ENCODE measurements at places on chromosomes 16 and 17.
A peak's percentile ranks its signal among the peaks of the same experiment; 100 is the strongest.

DNA sequence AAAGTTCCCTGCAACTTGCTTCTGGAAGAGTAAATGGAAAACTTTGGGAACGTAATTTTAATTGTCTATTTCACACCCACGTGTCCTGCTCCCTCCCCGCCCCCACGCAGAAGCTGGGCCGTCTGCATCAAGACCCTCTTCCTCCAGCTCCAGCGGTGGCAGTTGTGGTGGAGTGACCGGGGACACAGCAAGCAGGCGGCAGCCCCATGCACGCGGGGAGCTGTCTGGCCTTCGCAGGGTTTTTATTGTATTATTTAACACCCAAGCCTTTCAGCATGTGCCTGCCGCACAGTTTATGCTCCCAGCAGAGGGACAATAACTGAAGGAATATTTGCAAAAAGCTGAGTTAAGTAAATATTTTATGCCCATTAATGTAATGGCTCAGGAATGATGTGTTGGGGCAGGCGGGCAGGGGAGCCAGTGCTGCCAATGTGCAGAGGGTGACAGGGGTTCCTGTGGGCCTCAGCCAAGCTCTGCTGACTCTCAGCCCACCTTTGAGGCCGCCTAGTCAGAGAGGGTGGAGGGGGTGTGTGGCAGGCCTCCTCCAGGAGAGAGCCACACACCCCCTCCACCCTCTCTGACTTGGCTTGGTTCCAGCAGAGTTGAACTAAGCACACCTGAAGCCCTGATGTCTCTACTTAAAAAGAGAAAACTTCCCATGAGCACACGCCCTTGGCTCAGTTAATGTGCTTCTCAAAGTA is 32.4 kb upstream of the ENPP7 start:
- no peak for DNase-seq

- no peak for DNase-seq
Measured at GRCh38 chr16:77993111-77993985, 29.0 kb upstream of the CLEC3A start.

- no peak for DNase-seq
Measured at GRCh38 chr17:48513097-48513496, 17.7 kb downstream of the HOXB1 start.

- DNase-seq: peak; percentile 7
Measured at GRCh38 chr16:31382485-31383161, 10.5 kb upstream of the ITGAD start.

- no peak for DNase-seq
Measured at GRCh38 chr17:66401364-66401763, 99.0 kb downstream of the PRKCA start.

GRCh38 chr16:83113317-83113716 is 486.5 kb downstream of the CDH13 start:
- DNase-seq: no peak

- DNase-seq: no peak
Measured at GRCh38 chr17:15464231-15464985, 3.0 kb downstream of the CDRT4 start.

GRCh38 chr16:17408955-17409441 is 61.8 kb downstream of the XYLT1 start:
- DNase-seq: no peak

DNA sequence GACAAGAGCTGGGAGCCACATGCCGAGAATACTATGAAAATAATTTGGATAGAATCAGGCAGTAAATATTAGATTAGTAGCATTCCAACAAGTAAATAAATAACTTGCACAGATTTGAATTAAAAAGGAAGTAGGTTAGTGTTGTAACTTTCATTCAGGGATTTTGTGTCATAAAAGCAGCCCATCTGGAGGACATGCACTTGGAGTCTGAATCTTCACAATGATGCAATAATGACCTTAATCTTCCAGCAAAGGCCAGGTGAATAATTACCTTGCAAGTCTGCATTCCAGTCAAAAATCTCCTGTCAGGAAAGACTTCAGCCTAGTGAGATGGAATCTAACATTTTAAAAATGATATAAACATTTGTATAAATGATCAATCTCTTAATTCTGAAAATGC is 518.1 kb downstream of the KCNJ2 start:
- DNase-seq: no peak

- no peak for DNase-seq
Measured at GRCh38 chr16:12362482-12363458, 386.2 kb downstream of the SNX29 start.

DNA sequence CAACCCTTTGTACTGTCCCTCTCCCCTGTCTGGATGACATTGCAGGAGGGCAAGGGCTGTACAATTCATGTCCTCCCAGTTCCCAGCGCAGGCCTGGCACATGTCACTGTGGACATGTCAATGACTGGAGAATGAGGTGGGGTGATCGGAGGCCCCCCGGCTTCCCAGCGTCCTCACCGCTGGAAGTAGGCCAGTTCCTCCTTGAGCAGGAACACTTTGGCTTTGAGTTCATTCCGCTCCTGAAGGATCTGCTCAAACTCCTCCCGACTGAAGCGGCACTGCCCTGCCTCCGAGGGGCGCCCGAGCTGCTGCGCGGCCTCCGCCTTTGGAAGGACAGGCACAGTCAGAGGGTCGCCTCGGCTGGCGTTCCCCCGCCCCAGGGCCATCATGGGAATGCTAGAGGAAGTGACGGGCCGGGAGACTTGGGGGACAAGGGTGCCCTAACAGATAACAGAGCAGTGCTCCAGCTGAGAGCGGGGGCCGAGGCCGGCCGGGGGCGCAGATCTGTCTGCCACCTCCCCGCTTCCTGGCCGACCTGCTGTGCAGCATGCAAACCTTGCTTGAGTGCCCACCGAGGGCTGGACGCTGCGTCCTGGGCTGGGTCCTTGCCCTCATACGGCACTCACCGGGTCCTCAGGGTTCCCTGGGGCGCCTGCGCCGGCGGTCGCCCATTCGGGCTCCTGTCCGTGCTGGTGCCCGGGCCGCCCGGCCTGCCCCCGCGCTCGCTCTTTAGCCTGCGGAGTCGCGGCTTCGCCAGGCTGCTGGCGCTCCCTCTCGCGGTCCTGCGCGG is 1.3 kb downstream of the RILP start:
- DNase-seq: no peak

DNA sequence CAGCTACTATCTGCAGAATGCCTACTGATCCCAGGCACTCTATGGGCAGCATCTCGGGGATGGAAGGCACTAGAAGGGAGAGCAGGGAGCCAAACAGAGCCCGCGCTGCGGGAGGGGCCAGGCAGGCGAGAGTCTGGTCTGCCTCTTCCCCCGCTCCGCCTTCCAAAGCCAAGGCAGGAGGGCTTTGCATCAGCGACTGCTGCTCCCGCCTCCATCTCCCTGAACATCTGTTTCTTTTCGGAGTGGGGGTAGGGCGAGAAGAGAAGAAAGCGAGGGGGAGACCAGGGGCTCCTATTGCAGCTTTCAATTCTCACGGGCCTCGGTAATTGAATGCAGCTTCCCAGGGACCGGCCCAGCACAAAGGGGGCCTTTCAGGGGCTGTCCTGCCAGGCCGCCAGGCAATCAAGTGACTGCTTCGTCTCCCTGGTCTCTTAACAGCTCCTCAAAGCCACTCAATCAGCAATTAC is 31.4 kb upstream of the CDC42EP4 start:
- no peak for DNase-seq

DNA sequence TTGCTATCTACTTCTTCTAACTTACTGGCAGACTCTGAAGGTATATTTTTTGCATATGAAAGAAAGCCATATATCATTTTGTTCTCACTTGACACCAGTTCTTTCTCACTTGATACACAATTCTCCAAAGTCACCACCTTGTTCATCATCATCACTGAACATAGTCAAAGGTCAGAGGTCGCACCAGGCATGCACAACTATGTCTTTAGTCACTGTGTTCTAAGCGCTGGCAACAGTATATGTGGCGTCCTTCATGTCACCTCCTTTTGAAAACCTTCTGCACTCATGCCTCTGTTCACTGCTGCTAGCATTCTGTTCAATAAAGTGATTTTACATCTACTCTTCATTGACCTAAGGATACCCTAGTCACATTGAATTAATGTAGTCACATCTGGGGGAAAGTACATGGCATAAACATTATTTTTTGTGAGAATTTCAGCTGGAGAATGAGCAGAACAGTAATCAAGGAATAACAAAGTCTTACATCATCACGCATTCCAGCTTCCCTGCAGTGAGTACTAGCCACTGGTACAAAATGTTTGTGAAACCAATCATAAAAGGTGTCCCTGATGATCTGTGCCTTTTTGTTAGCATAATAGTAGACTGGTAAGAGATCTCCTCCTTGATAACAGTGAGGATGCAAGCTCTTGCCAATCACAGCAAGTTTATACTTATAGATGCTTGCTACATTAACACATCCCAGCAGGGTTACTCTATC is 20.5 kb upstream of the TBX4 start:
- no peak for DNase-seq

GRCh38 chr16:12811441-12812383 is 8.0 kb upstream of the CPPED1 start:
- DNase-seq: no peak

DNA sequence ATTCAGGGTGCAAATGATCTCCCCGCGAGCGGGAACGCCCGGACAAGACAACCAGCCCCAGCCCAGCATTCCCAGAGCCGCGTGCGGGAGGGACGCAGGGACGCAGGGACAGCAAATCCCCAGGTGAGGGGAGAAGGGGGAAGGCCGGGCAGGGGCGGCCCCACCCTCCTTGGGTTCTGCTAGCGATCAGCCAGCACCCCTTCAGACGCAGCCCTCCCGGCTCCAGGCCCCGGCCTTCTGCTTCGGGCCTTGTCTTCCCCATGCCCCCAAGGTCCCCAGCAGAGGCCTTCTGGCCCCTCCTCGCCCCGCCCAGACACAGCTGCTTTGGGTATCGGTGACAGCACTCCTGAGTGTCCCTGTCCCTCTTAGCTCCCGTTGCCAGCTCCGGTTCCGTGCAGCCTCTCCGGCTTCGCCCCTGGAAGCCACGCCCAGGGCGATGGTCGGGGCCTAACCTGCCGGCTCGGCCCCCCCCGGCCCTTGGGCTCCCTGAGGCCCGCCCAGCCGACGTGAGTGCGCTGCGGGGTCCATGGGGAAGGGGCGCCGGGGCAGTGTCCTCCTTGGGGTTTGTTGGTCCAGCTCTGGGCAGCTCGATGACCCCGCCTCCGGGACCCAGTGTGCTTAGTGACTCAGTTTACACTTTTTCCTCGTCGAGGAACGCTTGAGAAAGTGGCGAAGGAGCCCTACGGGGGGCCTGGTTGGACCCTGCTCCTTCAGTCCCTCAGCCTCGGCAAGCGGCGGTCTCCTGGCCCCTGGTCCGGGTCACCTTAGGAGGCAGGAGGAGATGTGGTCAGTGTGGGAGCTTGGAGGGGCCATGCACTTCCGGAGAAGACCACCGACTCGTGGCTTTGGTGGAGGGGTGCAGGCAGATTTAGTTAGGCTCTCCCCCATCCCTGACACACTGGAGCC is 50.5 kb upstream of the AMZ2 start:
- DNase-seq: peak; percentile 18

All from activated naive CD4-positive, alpha-beta T cell (primary cell).